Left colon (tissue), 2 donors: ENCODE measurements at places on chromosomes 6 and 20. TPM values are rescaled to one million over a fixed set of nuclear protein-coding genes. Genes with fewer than 3 reads are reported as not detected.

GRCh38 chr6:3272911-3273547 is 14.3 kb downstream of the PSMG4 start:
- no peak for DNase-seq

DNA sequence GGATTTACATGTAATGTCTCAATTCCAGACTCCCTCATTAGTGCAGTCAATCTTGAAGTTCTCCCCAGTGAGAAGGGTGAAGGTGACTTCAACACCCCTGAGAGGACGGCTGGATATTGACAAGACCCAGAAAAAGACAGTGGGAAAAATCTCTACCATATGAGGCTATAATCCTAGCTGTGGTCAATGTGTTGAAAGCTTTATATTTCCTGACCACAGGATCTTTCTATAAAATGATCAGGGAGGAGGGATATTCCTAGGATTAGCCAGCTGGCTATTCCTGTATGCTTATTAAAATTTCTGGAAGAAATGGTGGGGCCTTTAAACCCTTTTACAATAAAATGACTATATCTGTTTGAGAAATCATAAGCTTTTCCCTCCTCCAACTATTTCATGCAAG is 43.0 kb downstream of the TFAP2B start:
- DNase-seq = no peak

- DNase-seq = no peak
Observed at GRCh38 chr20:20205141-20205861, 153.0 kb downstream of the CFAP61 start.

DNA sequence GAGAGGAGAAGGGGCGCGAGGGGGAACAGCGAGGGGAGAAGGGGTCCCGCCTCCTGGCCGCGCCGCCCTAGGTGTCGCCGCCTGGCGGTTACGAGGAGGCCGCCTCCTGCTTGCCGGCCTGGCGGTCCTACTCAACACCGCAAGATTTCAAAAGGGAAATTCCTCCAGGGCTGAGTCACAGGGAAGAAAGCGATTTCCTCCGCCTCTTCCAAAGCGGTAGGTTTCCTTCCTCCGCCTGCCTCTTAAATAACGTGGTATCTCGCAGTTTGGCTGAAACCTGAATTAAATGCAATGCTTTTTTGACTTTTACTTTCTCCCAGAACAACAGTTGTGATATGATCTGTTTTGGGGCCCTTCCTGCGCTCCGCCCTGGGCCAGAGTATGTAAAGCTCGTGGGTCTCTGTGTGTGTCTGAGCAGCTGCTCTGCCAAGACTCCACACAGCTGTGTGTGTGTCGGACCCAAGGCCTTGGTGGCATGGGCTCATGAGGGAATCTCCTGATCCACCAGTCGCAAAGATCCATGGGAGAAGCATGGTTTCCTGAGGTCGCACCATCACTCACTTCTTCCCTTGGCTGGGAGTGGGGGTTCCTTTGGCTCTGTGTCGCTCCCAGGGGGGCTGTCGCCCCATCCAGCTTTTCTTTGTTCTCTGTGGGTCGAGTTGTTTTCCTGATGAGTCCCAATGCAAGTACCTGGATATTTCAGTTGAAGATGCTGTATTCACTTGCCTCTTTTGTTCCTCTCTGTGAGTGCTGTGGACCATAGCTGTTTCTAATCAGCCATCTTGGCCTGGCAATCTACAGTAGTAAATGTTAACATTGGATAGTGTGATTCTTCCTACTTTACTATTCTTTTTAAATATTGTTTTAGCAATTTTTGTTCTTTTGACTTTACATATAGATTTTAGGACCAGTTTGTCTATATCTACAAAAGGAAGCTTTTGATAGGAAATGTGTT is 31.6 kb upstream of the NOTCH4 start:
- peak; percentile 56 for DNase-seq

GRCh38 chr6:104357928-104358327 is 501.8 kb downstream of the HACE1 start:
- DNase-seq = no peak

- no peak for DNase-seq
Observed at GRCh38 chr6:1950631-1951030, 294.8 kb downstream of the GMDS start.

- no peak for DNase-seq
Observed at GRCh38 chr6:20830576-20830975, 296.3 kb downstream of the CDKAL1 start.

DNA sequence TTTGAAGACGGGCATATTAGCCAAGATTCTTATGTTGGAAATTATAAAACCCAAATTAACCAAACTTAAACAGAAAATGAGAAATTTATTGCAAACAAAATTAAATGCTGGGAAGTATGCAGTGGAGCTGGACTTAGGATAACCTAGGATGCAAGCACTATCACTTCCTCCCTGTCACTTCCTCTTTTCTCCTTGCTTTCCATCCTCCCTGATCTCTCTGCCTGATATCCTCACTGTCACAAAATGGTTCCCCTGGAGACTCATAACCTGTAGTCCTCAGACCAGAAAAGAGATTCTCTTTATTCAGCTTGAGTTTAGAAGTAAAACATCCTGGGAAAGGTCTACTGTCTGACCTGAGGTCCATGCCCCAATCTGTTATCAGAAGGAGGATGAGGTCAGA is 7.4 kb upstream of the KLHL32 start:
- no peak for DNase-seq

- no peak for DNase-seq
Observed at GRCh38 chr6:156839591-156840001, 62.4 kb downstream of the ARID1B start.

DNA sequence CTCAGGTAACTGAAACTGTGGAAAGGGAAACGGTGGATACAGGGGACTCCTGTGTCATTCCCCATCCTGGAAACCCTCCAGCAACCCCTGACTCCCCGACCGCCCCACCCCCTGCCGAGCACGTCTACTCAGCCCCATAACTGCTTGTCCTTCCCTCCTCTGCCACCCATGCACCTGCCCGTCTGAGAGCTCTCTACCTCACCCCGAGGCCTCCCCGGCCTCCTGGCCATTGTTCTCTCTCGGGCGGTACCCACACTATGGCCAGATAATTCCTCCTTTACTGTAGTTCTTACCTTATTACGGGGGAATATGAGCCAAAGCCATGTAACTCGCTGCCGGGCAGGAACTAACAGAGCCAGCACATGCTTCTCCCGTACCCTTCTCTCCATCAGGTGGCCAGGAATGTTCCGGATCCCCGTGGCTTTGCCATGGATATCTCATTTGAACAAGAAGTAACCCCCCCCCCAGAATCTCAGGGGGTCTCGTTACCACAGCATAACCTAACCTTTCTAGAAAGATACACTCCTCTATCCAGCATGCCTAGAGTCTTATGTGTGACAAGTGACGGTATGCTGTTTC is 4.8 kb upstream of the IRF4 start:
- no peak for DNase-seq

RIPPLY2 gene
- total RNA-seq = 0.22 TPM

ENPP1 gene
- total RNA-seq = 15.8 TPM

IMPG1 gene
- total RNA-seq = not detected

SLC22A2 gene
- total RNA-seq = not detected

WFDC5 gene
- not detected for total RNA-seq

SLC35F1 gene
- 0.84 TPM for total RNA-seq

SF3B5 gene
- 167 TPM for total RNA-seq

DYNLT2 gene
- 1.3 TPM for total RNA-seq

ZSCAN31 gene
- total RNA-seq = 10.2 TPM

RHAG gene
- not detected for total RNA-seq
